ENCODE measurements at places on chromosomes 12 and 14.

GRCh38 chr12:118237052-118237665, 101.2 kb downstream of the PEBP1 start:
- no peak for DNase-seq

DNA sequence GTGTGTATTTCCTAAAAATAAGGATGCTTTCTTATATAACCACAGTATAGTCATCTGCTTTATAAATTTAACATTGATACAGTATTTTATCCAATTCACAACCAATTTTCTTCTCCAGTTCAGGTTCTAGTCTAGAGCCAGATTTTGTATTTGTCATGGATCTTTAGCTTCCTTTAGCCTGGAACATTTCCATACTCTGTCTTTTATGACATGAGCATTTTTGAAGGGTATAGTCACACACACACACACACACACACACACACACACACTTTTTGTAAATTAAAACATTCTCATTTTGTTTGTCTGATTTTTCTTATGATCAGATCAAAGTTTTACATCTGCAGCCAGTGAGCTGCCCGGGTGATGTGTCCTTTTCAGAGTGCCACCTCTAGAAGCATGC, 25.4 kb downstream of the CGRRF1 start:
- no peak for DNase-seq

- DNase-seq = no peak
These were observed 8.4 kb upstream of the CIT start for GRCh38 chr12:119885549-119885948.

- DNase-seq = no peak
These were observed 139.9 kb downstream of the DUSP6 start for GRCh38 chr12:89212339-89212771.

DNA sequence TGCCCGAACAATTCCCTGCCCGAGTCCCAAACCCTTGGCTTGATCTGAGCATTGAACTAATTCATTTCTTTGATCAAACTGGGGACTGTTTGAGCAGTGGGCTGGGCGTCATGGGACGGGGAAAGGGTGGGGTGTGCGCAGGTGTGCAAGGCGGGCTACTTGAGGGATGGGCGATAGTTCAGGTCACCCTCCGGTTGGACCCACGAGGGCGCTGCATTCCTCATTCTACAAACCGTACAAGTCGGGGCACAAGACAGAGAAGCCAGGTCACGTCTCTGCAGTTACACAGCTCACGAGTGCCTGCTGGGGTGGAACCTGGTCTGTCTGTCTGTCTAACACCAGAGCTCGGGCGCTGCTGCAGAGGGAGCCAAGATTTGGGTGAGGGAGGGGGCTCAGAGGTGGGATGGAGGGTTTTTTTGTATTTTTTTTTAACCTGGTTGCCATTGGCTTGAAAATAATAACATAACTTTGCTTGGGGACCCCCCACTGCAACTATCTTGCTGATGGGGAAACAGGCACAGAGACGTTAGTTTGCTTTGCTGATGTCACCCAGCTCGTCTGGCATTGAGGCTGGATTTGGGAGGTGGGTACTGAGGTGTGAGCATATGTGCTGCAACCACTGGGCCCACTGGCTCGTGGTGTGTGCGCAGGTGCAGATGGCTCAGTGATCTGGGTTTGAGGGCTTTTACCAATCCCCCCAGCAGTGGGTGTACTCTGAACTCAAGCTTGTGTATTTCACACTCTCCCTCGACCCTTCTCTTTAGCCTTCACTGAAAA, 7.6 kb upstream of the RTL1 start:
- DNase-seq = no peak

GRCh38 chr14:68958553-68958952, 20.5 kb downstream of the ACTN1 start:
- no peak for DNase-seq

GRCh38 chr12:92560713-92561542, 141.9 kb upstream of the PLEKHG7 start:
- no peak for DNase-seq

GRCh38 chr12:120833849-120834248, 70.3 kb downstream of the SPPL3 start:
- DNase-seq = no peak

DNA sequence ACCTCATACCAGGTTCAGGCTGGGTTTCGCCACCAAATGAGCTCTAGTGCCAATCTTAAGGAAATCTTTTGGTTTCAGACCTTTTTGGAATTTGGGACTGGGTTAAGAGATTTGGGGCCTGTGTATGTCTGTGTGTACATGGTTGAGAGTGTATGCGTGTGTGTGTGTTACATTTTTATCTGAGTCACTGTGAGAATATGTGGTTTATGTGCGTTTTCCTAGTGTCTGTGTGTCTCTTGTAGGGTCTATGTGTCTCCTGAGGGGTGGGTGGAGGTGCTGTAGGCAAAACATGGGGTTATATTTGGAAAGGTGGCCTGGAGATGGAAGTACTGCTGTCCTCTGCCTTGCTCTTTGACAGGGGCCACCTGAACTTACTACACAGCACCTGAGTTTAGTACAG, 17.9 kb downstream of the C12orf43 start:
- no peak for DNase-seq

GRCh38 chr14:60094306-60094897, 2.7 kb downstream of the PCNX4 start:
- no peak for DNase-seq

- no peak for DNase-seq
These were observed 13.4 kb downstream of the NCAPD2 start for GRCh38 chr12:6507102-6507998.

GRCh38 chr14:20456971-20457370, 1.9 kb downstream of the APEX1 start:
- DNase-seq = no peak

DNA sequence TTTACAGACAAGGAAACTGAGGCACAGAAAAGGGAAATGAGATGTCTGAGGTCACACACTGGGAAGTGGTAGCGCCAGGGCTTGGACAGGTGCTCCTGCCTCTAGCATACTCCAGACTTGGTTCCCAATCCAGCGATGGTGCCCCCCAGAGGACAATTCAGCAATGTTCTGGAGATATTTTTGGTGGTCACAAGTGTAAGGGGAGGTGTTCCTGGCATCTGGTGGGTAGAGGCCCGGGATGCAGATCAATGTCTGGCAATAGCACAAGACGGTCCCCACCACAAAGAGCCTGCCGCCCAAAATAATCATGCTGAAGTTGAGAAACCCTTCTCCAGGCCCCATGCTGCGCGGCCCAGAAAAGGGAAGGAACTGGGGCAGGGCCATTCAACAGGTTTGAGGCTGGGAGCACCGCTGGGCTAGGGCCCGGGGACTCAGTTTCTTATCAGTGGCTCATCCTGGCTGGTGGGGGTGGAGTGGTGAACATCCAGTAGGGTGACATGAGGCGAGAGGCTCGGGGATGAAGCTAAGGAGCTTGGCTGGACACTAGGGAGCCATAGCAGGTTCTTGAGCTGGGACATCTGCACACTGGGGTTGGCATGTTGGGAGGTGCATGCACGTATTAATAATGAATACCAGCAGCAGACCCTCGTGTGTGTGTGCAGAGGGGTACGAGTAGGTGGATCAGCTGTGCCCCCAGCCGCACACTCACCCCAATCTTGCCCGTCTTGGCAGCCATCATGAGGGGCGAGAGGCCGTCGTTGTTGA, 35.1 kb downstream of the TRPV4 start:
- no peak for DNase-seq

- no peak for DNase-seq
These were observed 29.2 kb upstream of the SEL1L start for GRCh38 chr14:81562818-81563217.

DNA sequence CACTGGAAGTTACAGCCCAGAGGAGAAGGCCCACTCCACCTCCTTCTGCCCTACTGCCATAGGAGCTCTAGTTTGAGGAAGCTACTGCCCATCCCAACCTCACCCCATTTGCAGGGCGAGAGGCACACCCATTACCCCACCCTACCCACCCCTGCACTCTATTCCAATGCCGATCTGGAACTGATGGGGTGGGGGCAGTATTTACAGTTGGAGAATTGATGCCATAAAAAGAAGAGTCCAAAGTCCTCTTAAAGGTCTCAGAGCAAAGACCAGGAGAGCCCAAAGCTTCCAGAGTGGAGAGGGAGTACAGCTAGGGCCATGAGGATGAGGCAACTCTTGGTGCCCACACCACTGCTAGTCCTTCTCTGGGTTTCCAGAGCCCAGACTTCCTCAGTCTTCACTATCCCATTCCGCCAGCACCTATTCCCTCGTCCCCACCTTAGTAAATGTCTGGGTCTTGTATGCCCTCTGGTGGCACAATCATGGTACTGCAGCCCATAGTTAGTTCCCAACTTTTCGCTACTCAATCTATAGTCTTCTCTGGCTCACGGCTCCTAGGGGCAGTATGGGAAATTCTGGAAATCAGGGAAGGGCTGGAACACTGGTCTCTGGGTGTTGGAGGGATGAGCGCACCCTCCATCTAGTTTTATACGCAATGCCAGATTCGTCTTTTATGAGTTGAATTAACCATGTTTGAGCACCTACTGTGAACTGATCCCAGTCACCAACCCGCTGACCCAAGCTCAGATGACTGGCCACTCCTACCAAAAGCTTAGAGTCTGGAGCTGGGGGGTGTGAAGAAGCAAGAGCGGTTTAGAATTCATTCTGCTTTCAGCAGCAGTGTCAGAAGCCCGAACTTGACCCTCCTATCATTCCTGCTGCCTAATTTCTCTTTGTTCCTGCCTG, 6.9 kb upstream of the ADCY6 start:
- DNase-seq = peak; percentile 35

GRCh38 chr12:25713264-25713663, 160.2 kb upstream of the LMNTD1 start:
- DNase-seq = no peak

DNA sequence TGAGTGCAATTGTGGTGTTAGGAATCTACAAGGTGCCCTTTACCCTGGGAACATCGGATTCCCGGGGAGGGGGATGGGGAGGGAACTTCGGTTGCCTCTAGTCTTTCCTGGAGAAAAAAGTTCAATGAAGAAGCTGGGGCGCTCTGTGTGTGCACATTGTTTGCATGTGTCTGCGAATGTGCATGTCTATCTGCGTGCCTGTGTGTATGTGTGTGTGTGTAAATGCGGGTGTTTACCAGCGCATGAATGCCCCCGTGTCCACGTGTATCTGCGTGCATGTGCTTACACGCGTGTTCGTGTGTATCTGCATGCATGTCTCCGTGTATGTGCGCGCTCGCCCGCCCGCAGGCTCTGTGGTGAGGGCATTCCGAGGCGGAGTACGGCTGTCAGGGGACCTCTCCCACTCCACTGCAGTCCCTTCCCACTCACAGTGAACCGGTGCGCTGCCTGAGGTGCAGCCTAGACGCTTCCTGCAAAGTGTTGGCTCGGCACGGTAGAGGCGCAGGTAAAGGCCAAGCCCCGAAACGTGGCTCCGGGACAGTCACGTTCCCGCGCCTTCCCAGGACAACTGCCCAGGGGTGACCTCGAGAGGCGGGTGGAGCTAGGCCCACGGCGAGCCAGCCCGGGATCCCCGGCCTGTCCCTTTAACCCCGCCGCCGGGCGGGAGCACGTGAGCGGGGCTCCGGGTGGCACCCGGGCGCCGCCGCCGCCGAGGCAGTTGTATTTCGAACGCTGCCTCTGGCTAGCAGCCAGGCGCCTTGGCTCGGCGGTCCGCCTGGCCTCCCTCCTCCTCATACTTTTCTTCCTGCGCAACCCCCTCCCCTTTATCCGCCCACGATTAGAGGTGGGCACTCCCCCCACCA, 539 bp upstream of the HMGA2 start:
- no peak for DNase-seq

Measured in C1 segment of cervical spinal cord (tissue), 14 donors.